ENCODE measurements at places on chromosomes 1 and 21.

DNA sequence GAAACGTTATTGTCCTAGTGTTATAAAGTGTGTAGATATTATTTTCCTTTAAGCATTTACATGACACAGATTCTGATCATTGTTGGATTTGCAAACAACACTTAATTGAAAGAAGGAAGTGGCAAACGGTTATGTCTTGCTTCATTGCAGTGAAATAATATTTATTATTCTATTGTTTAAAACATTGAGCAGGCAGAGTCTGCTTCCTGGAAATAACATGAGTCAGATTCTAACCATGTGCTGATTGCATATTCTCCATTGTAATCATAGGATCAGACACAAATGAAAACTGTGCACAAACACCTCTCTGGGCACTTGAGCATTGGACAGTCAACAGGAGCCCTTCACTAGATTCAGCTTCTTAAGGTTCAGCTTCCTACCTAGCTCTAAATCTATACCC lies 46.8 kb upstream of the USP25 start:
- DNase-seq: no peak

DNA sequence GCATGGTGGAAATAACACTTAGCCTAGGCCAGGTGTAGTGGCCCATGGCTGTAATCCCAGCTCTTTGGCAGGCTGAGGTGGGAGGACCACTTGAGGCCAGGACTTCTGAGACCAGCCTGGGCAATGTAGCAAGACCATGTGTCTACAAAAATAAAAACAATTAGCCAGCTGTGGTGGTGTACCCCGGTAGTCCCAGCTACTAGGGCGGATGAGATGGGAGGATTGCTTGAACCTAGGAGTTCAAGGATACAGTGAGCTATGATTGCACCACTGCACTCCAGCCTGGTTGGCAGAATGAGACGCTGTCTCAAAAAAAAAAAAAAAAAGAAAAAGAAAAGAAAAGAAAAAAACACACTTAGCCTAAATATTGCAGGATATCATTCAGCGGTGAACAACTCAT lies 20.9 kb downstream of the AK4 start:
- DNase-seq: no peak

DNA sequence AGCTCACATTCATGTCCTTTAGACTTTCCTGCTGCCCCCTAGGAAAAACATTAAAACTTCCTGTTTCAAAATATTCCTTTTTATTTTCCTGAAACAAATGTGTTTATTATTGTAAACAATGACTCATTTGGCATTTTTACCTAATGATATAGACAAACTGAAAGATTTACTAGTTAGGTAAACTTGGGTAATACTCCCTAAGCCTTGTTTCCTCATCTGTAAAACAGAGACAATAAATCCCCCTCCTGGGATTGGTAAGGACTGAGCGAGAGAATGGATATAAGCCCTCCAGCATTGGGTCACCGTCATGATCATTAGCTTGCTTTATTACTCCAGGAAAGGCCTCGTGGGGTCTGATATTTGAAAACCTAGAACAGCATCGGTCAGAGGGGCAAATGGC lies 59.8 kb downstream of the LPAR3 start:
- DNase-seq: no peak

- DNase-seq: no peak
Observed at GRCh38 chr21:37435711-37436110, 69.1 kb downstream of the DYRK1A start.

GRCh38 chr1:84574936-84575335 lies 696 bp upstream of the CTBS start:
- no peak for DNase-seq

DNA sequence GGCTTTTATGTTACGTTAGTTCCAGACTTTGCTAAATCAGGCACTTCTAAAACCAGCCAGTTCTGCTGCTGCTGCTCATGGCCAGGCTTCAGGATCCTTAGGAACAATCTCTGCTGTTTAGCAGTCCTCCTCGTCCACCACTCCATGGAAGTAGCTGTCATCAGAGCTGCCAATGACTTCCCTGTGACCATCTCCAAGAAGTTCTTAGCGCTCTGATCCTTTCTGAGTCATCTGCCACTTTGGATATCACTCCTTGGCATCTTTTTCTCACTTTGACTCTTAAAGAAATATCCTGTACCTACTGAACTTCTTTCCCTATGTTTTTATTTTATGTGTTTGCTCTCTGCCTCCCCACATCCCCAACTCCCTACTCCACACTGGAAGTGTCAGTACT lies 14.7 kb upstream of the IRF2BP2 start:
- DNase-seq: no peak

GRCh38 chr1:10085076-10085475 lies 52.3 kb downstream of the UBE4B start:
- no peak for DNase-seq

- DNase-seq: no peak
Observed at GRCh38 chr1:179996099-179996498, 41.5 kb downstream of the CEP350 start.

- DNase-seq: no peak
Observed at GRCh38 chr1:220431554-220432239, 96.2 kb upstream of the MARK1 start.

- DNase-seq: peak; percentile 39
Observed at GRCh38 chr1:228213917-228214808, 6.3 kb downstream of the OBSCN start.

- peak; percentile 15 for DNase-seq
Observed at GRCh38 chr1:205594846-205595245, 37.0 kb downstream of the ELK4 start.

DNA sequence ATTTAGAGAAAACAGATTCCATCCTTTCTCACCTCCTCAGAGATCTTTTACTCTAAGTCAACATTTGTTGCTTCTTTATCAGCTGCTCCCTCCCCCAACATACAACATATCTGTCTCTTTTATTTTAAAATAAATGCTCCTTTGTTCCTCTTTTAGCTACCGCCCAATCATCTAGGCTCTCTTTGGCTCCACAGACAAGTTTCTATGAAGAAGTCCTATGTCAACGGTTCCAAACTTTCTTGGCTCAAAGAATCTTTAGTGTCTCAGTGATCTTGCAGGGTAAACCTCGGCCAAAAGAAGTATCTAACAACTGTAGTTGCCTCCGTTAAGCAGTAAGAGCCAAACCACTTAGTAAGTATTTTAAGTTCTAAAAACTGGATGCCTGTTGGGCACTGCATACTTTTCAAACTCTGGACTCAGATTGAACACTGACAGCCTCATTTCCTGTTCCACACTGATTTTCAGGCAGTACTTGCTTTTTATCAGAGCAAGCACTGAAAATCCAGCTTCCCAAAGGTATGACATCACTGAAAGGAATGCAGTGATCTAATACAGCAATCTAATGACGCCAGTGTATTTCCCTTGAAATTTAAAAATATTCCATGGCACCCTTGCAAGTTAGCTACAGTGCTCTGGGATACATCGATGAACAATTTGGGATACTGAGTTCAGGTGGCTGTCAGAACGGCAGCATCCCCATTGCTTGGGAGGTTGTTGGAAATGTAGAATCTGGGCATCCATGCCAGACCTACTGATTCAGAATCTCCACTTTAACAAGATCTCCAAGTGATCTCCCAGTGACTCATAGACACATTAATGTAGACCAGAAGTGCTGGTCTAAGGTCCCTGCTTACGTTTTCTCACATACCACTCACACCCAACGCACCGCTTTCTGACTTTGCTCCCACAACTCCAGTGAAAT lies 26.8 kb downstream of the EGLN1 start:
- no peak for DNase-seq

DNA sequence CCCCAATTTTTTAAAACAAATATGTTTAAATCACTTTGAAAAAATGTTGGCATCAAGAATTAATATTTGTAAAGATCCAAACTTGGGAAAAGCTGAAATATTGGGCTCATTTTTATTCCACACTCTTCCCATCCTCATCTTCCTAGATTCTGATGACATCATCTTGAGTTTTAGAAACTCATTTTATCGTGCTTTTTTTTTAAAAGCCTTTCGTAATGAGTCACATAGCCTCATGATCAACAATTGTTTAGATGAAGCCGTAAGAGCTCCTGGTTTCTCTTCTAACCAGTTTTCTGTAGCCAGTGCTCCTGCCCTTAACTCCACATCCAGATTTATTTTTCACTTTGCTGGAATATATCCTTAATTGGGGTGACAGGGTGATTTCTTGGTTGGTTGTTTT lies 78.6 kb downstream of the POFUT2 start:
- DNase-seq: no peak

- peak; percentile 48 for DNase-seq
Observed at GRCh38 chr1:206467915-206468314, 2.4 kb upstream of the IKBKE start.

- DNase-seq: no peak
Observed at GRCh38 chr1:28451011-28451410, 54.8 kb upstream of the RCC1 start.

GRCh38 chr1:234262007-234262753 lies 111.1 kb upstream of the COA6 start:
- no peak for DNase-seq

- no peak for DNase-seq
Observed at GRCh38 chr1:116110567-116111523, at the start of gene MAB21L3. TSS of gene MAB21L3 (plus strand) at chr1:116111399. CDS start at chr1:116112616, 1,217 bp downstream.

DNA sequence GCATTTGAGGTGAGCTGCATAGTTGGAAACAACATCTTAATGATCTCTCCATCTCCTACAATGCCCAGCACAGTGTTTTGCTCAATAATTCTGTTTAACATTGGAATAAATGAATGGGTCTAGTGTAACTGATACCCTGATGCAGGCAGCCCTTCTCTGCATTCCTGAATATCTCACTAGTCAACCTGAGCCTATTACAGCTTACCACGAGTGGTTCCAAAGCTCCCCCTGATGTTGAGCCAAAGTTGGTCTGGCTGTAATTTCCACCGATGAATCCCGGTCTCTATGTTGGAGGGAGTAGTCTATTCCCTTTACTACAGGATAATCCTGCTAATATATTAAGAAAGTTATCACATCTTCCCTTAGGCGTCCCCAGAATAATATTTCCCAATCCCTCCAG lies 63.8 kb downstream of the ZBTB18 start:
- no peak for DNase-seq

- no peak for DNase-seq
Observed at GRCh38 chr21:41819236-41819855, 52.5 kb upstream of the RIPK4 start.

- peak; percentile 82 for DNase-seq
Observed at GRCh38 chr1:234875953-234876855, 252.4 kb downstream of the TOMM20 start.

DNA sequence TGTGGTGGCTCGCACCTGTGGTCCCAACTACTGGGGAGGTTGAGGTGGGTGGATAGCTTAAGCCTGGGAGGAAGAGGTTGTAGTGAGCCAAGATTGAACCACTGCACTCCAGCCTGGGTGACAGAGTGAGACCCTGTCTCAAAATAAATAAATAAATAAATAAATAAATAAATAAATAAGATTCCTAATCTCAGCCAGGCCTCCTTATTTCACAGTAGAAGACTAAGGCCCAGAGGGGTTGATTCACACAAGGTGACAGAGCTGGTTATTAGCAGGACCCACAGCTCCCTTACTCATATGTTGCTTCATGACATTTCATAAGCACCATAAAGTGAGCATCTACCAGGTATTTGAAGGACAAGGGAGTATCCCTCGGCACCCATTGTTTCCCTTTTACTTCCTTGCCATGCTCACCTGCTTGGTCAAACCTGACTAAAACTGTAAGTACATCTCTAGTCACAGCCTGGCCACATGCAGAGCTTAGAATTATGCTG lies 32.7 kb downstream of the ALG14 start:
- DNase-seq: no peak

GRCh38 chr1:232767305-232768074 lies 37.7 kb upstream of the MAP10 start:
- DNase-seq: peak; percentile 5

GRCh38 chr1:14603645-14604044 lies 5.2 kb downstream of the KAZN start:
- no peak for DNase-seq

GRCh38 chr1:17775796-17776195 lies 20.7 kb downstream of the ACTL8 start:
- no peak for DNase-seq
